Left kidney (tissue), 8 donors: ENCODE measurements at places on chromosomes 7 and 10. TPM values are rescaled to one million over a fixed set of nuclear protein-coding genes. Genes with fewer than 3 reads are reported as not detected.

Gene GALNT17
- polyA plus RNA-seq = 3.1 TPM

Gene GPR26
- polyA plus RNA-seq = 0.07 TPM

Gene CFAP69
- 22.5 TPM for polyA plus RNA-seq

Gene LEP
- polyA plus RNA-seq = 0.53 TPM

Gene TBC1D12
- 21.6 TPM for polyA plus RNA-seq

Gene OR6B1
- not detected for polyA plus RNA-seq

Gene PIK3CG
- 2.7 TPM for polyA plus RNA-seq

Gene ZNF862
- 27.0 TPM for polyA plus RNA-seq

Gene KBTBD2
- 69.2 TPM for polyA plus RNA-seq

Gene C10orf67
- 2.7 TPM for polyA plus RNA-seq

GRCh38 chr7:137417464-137417863, 73.9 kb upstream of the PTN start:
- DNase-seq = no peak

- DNase-seq = no peak
Observed at GRCh38 chr7:17411922-17412321, 113.5 kb downstream of the AHR start.

GRCh38 chr10:31698181-31698830, 230.3 kb downstream of the ARHGAP12 start:
- DNase-seq = no peak

DNA sequence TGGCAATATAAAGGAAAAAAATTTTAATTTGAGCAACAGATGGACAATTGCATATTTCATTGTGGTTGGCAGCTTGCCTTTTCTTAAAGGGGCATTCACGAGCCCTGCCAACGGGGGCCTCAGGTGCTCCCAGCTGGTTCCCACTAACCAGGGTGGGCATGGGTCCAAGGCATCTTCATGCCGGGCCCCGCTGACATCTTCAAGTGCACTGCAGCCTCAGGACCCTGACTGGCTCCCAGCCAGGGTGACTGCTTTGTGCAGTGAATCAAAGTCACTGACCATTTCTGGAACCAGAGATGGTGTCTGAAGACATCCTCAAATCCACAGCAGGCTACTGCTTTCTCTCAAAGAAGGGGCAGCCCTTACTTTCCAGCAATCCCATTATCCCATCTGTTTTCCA, 275.2 kb upstream of the MGMT start:
- no peak for DNase-seq

GRCh38 chr10:97937928-97938327, 88.3 kb downstream of the GOLGA7B start:
- no peak for DNase-seq

- DNase-seq = peak; percentile 18
Observed at GRCh38 chr7:46486256-46487206, 565.5 kb upstream of the IGFBP3 start.

DNA sequence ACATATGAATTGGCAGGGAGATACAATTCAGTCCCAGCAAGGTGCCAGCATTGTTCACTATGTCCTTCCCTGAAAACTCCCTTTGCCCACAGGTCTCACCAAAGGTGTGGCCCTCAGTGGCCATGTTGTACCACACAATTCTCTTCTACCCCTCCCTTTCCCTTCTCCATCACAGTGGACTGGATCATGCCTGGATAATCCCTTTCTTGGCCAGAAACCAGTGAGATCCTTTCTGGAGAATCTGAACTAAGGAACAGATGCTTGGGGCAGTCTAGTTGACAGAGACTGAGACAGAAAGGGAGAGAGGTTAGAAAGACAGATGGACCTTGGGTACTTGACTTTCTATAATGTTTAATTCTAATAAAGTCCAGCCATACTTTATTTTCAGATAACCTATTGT, 9.5 kb downstream of the NMT2 start:
- no peak for DNase-seq

- no peak for DNase-seq
Observed at GRCh38 chr10:103254538-103255325, 9.0 kb downstream of the RPEL1 start.

- peak; percentile 4 for DNase-seq
Observed at GRCh38 chr7:142438235-142438922, 180.5 kb upstream of the PRSS58 start.

DNA sequence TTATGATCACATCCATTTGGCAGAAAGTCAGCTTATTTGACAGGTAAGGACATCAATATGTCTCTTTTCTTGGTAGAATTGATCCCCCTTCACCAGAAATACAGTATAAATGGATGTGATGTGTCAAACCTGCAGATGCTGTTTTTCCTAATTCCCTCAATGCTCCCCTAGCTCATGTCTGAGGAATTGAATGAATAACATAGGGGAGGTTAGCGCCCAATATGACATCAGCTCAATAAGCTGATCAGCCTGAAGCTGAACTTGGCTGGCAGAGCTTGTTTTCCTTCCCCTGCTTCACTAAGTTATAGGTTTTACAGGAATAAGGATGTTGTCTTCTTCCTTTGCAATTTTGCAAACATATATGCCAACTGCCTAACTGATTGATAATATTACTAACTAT, 132.5 kb downstream of the REEP3 start:
- DNase-seq = no peak

DNA sequence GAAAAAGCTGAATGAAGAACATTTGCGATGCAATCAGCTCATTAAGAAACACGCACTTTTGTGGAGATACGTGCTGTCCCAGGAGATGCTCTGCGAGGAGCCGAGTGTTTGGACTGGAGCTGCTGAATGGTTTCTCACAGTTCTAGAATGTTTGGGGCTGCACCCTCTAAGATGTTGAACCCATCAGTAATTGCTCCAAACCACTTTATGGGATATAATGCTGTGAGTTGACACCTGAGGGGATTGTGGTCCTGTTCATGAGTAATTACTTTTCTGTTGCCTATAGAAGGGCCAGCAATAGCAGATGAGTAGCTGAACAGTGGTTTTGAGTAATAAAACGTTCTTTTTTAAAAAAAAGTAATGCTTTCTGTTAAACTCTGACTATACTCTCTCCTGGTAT, 63.1 kb downstream of the IKZF1 start:
- DNase-seq = no peak

- no peak for DNase-seq
Observed at GRCh38 chr10:58400609-58401008, 15.4 kb downstream of the TFAM start.

DNA sequence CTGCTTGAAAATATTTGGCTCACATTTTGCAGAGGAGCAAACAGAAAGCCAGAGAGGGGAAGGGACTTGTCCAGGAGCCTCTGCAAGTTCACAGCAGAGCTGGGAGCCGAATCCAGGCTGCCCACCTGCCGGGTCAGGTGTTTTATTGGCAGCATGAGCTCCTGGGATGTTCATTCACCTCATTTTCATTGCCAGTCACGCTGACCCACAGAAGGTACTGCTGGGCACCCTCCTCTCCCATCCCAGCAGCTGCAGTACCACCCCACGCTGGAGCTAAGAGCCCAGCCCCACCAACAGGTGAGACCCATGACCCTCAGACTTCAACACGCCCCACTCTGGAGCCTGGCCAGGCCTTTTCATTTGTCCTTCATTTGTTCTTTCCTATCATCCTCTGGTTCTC, 102.7 kb downstream of the GRID1 start:
- DNase-seq = no peak

DNA sequence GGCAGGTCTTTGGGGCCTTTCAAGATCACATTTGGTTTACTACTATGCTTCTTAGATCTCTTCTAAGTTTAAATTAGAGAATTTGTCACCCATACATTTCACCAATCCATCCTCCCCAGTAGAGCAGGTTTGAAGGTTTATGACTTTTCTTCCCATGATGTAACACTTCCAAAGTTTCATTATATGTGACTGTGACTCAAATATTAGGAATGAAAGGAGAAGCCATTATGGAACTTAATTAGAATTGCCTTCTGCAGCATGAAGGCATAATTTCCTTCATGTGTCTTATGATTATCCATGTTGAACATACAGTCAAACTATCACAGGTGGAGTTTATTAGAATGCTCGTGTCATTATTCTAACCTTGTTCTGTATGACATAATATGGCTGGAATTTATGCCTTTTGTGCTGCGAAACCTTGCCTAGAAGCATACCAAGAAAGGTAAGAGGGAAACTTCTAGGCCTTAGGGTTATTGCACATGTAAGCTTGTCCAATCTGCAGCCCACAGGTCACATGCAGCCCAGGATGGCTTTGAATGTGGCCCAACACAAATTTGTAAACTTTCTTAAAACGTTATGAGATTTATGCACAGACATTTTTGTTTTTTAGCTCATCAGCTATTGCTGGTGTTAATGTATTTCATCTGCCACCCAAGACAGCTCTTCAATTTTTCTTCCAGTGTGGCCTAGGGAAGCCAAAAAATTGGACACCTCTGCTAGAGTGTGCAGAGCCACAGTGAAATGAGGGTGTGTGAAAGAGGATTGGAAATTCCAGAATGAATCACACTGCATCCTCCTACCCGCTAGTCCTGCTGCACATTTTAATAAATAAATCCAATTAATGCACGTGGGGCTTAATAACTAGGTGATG, 133.6 kb downstream of the TMEM26 start:
- DNase-seq = no peak

DNA sequence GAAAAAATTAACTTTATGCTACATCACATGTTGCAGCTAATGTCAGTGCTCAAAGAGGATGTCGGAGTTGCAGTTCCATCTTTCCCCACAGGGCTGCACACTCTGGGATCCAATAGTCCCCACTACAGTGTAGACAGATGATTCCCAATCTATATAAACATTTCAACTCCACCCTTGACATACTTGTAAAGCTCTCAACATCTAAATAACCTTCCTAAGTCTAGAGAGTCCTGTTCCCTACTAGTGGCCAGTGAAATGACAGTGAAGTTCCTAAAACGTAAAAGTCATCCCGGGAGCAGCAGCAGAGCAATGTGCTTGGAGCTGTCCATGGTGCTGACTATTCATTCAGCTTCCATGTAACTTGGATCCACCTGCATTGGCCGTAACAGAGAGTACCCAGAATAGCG, 145.1 kb downstream of the GRM8 start:
- DNase-seq = peak; percentile 83

GRCh38 chr10:95445223-95445836, 115.8 kb downstream of the SORBS1 start:
- DNase-seq = no peak

DNA sequence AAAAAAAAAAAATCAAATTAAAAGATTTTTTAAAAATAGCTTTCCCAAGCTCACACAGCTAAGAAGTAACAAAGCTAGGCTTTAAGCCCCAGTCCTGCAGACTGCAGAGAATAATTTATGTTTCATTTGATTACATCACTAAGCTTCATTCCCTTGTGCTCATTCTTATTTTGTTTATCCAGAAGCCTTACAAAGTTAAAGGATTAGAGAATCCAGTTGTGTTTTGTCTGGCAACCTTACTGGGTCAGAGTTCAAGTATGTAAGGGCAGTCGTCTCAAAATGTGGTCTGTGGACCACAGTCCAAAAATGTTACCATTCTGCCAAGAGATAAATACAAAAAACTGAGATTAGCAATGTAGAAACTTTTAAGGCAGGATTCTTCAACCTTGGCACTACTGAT, 32.1 kb upstream of the EZH2 start:
- DNase-seq = peak; percentile 44

- DNase-seq = no peak
Observed at GRCh38 chr10:79306644-79307220, 40.5 kb upstream of the PPIF start.

DNA sequence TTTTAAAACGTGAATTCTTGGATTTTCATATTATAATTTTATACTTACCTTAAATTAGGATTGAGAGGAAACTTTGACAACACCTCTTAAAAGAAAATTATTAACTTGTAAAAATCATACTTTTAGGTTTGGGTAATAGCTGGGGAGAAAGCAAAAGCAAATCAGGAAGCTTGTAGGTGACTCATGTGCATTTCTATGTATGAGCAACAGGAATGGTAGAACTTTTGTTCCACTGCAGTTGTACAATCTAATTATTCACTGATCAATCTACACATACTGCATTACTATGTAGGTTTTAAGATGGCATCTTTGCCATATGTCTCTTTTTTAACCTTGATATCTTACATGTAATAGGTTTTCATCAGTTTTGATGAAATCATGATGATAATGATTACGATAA, 223.2 kb downstream of the PRKG1 start:
- DNase-seq = no peak

DNA sequence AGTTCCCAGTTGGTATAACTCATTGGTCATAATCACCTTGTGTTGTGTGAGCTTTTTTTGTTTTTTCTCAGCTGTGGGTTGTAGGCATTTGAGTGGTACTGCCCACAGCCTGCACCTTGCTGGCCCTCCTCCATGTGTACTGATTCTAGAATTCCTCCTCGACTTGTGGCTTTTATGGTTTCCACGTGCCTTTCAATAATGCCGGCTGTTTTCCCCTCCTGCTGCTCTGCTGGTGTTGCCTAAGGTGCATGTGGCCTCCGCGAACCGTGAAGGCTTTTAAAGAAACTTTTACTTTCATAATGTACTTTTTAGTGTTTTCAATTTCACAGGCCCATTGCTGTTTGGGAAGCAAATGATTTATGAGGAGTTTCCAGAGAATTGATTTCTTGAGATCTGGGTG, 518.0 kb downstream of the REEP3 start:
- DNase-seq = no peak

- no peak for DNase-seq
Observed at GRCh38 chr7:11620406-11621253, 211.4 kb downstream of the THSD7A start.

DNA sequence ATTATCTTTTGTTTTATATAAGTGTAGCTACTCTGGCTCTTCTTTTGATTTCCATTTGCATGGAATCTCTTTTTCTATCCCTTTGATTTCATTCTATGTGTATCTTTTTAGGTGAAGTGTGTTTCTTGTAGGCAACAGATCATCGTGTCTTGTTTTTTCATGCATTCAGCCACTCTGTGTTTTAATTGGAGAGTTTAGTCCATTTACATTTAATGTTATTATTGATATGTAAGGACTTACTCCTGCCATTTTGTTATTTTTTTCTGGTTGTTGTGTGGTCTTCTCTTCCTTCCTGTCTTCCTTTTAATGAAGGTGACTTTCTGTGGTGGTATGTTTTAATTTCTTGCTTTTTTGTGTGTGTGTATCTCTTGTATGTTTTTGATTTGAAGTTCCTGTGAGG, 81.6 kb downstream of the BBS9 start:
- DNase-seq = no peak

GRCh38 chr10:98567391-98568133, 120.8 kb upstream of the HPS1 start:
- DNase-seq = no peak
